Ecto neural progenitor cell (in vitro differentiated cells): ENCODE measurements at places on chromosomes 7 and 10.

DNA sequence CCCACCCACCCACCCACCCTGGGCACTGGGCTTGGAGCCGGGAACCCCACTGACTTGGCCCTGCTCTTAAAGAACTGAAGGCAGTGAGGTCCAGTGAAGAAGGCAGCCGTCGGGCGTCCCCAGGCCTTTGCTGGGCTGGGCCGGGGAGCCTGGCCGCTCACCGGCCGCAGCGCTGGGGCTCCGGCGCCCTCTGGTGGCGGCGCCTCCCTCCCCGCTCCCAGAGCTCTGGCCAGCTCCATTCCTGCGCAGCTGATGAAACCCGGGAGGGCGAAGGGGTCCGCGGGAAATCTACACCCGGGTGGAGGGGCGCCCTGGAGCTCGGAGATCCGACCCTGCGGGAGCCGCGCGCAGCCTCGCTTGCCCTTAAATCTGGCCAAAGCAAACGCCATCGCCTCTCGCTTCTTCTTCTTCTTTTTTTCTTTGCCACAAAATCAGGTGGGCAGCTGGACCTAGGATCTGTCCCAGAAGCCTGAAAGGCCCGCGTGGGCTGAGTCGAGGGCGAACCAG lies 1.7 kb upstream of the CXCL12 start:
- peak; percentile 83 for DNase-seq

- no peak for DNase-seq
These were observed 19.0 kb downstream of the EBF3 start for GRCh38 chr10:129945064-129945463.

DNA sequence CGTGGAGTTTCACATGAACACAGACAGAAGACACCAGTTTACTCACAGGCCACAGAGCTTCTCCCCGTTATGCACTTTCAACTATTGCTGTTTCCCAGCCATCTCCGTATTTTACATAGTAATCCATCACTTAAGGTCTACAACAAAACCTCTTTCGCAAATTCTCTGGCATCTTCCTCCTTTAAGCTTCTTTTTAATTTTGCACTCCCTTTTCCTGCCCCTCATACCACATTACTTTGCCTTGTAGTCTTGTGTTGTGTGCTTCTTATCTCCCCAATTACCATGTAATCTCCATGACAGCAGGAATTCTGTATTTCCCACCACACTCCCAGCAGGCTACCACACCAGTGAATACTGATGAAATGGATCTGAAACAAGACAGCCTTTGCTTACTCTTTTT lies 87.3 kb downstream of the ODAD2 start:
- no peak for DNase-seq

DNA sequence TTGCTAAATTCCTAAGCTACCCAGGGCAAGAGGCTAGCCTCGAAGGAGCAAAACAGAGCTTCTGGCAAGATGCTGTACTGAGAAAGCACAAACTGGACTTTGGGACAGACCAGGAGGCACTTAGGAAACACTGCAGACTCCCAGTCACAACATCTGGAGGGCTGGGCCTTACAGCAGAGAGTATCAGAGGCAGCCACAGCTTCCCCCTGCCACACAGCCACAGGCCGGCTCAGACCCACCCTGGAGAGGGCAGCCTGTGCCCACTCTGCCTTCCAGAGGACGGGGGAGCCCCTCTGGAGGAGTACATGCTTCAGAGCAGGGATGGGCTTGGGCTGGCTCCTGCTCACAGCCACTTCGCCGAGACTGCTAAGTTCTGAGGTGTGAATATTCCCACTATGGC lies 17.4 kb downstream of the ESYT2 start:
- no peak for DNase-seq

DNA sequence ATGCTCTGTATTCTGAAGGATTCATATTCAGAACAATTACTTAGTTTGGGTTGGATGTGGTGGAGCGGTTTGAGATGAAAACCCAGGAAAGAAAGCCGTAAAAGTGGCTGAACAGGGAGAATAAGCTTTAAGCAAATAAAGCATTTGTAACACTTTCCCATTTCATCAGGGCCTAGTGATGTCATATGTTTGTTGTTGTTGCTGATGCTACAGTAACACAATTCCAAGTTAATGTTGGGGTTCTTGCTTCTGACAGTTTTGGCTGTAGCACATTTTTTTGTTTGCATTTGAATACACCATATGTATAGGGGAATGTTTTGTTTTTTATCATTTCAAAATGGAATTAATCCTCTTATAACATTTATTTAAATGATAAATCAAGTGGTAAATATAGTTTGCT lies 40.4 kb upstream of the EPHB6 start:
- DNase-seq: no peak

GRCh38 chr10:70843776-70844489 lies 28.2 kb downstream of the SGPL1 start:
- no peak for DNase-seq

DNA sequence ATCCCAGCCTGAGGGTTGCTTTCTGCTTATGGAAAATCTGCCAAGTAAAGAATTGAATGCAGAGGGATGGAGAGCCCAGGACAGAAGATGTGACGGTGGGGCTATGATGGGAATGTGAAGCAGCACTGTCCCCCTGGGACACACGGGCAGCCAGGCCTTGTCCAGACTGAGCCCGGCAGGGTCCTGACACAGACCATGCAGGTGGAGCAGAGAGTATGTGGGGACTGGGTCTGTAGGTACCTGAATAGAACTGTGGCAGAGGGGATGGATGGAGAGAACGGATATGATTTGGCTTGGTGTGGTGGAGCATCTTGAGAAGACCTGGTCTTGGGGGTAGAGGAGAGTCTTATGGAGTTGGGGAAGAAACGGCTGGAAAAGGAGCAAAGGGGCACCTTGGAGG lies 732 bp upstream of the LRRC18 start:
- DNase-seq: peak; percentile 31
